ENCODE measurements at places on chromosomes 1 and 21. TPM values are rescaled to one million over a fixed set of nuclear protein-coding genes. Genes with fewer than 3 reads are reported as not detected.

- no peak for DNase-seq
Observed at GRCh38 chr1:224430511-224431113, 4.0 kb downstream of the WDR26 start.

DNA sequence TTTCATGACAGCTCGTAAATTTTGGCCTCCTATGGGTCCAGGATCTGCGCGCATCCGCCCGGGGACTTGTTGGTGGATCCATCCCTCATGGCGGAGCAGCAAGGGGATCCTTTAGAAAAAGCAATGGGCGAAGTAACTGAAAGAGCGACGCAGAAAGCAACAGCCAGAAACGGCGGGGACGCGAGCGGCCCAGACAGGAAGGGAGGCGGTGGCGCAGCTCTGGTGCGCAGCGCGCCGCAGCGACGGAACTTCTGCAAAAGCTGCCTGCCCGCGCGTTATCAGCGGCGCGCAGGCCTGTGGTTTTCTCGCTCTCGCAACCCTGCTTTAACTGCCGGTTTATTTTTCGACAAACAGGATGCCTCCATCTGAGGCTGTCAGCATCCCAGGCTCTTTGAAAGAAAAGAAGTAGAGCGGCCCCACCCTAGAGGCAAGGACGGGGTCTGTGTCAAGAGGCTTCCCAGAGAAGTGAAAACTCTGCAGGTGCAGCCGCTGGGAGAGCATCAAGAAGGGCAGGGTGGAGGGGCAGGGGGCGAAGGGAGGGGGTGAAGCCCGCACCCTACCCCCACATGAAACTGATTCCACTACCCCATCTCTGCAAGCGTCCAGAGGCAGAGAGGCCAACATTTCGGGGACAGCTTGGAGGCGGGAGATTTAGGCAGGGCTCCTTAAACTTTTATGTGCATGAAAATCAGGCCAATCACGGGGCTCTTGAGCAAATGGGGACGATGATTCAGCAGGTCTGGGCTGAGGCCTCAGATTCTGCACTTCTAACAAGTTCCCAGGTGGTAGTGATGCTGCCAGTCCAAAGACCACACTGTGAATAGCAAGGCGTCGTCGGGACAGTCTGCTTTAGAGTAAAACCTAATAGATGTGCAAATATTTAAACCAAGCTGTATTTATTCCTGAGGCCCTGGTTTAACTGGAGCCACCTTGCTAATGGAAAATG, 22.2 kb downstream of the RUNX1 start:
- no peak for DNase-seq

GRCh38 chr1:156909671-156910070, 10.8 kb upstream of the LRRC71 start:
- no peak for DNase-seq

Gene KRTAP19-3
- total RNA-seq = not detected

Gene F5
- total RNA-seq = not detected

Data from osteocyte (in vitro differentiated cells).